ENCODE measurements at places on chromosomes 5 and 9. TPM values are rescaled to one million over a fixed set of nuclear protein-coding genes. Genes with fewer than 3 reads are reported as not detected.

Gene NUP188
- total RNA-seq = 42.4 TPM

Gene FBP1
- 527 TPM for total RNA-seq

DNA sequence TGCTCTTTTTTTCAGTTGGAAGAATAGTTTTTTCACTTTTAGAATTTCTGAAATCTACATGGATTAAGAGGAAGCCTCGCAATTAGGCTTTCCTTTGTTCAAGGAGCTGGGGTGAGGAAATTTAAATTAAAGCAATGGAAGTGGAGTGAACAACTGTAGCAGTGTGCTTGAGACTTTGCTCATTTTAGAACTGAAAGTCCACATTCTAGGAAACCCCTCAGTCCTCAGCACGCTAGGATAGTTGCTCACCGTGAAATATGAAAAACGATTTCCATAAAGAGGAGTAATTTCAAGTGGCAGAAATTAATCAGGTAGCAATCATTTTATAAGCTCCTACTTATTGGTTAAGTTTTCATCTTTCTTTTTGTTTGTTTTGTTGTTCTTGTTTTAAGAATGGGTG lies 243.0 kb upstream of the ITGA1 start:
- H3K4me3 ChIP-seq = no peak overlapping the region
- no peak for DNase-seq
- no peaks in the 10 kb centered on the region for H3K27me3 ChIP-seq
- no peak overlapping the region for H3K27ac ChIP-seq
- H3K4me1 ChIP-seq = no peaks in the 10 kb centered on the region
- H3K36me3 ChIP-seq = no peaks in the 10 kb centered on the region

GRCh38 chr9:132672413-132672690 lies 2.1 kb downstream of the GTF3C4 start:
- H3K4me3 ChIP-seq = no peak overlapping the region
- H3K27me3 ChIP-seq = no peaks in the 10 kb centered on the region
- peaks cover 35% of the 10 kb centered on the region for H3K4me1 ChIP-seq
- DNase-seq = no peak

Gene CYFIP2
- total RNA-seq = 36.6 TPM

Gene WWC1
- 61.9 TPM for total RNA-seq

Gene GHR
- total RNA-seq = 5.2 TPM

GRCh38 chr9:20662156-20662555 lies 21.9 kb upstream of the FOCAD start:
- no peaks in the 10 kb centered on the region for H3K27me3 ChIP-seq
- H3K36me3 ChIP-seq = no peaks in the 10 kb centered on the region
- peaks cover 7% of the 10 kb centered on the region for H3K4me1 ChIP-seq
- H3K27ac ChIP-seq = no peak overlapping the region
- no peak overlapping the region for H3K4me3 ChIP-seq

Gene PCA3
- total RNA-seq = not detected

- no peak overlapping the region for H3K27ac ChIP-seq
- H3K4me1 ChIP-seq = peaks cover 14% of the 10 kb centered on the region
- peaks cover 25% of the 10 kb centered on the region for H3K36me3 ChIP-seq
- H3K27me3 ChIP-seq = no peaks in the 10 kb centered on the region
These were observed 36.2 kb upstream of the CXXC5 start for GRCh38 chr5:139611703-139612584.

Gene SPTLC1
- 65.4 TPM for total RNA-seq

DNA sequence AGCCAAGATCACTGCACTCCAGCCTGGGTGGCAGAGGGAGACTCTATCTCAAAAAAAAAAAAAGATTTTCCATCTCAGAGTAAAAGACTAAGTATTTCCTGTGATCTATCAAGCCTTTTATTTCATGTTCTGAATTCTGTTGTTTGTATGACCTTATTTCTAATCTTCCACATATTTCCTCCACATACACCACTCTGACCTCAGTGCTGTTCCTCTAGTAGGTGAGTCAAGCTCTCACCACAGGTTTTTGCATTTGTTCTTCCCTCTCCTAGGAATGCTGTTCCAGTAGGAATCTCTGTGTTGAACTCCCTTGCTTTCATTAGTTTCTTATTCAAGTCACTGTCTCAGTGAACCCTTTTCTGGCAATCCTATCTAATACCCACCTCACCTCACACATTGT lies 68.1 kb downstream of the INVS start:
- H3K36me3 ChIP-seq = no peaks in the 10 kb centered on the region
- no peaks in the 10 kb centered on the region for H3K4me1 ChIP-seq
- H3K27me3 ChIP-seq = no peaks in the 10 kb centered on the region
- H3K4me3 ChIP-seq = no peak overlapping the region
- no peak for DNase-seq

DNA sequence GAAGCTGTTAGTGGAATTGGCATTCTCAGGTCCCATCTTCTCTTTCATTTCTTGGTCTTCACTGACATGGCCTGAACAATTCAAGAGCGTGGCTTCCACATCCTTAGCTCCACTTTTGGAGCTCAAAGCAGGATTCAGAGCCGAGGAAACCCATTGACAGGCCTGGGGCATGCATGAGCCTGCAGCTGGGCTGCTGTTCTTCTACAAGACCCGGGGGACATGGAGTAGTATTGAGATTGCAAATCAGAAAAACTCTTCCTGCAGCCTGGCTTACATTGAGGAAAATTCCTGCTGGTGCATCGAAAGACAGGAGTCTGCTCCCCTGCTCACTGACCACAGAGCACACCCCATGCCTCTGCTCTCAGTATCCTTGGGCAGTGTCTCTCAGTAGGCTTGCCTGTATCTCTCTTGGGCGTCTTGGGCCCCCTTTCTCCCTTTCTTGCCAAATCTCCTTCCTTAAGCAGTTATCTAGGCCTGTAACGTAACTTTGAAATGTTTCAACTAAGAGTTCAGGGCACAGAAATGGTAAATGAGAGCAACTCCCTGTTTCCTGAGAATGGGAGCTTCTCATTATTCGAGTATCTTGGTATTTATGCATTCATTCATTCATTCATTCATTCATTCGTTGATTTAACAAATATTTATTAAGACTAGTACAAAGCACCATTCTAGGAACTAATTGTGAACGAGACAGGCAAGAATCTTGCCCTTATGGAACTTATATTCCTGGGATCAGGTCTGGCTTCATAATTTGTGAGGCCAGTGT lies 603.6 kb upstream of the CLINT1 start:
- no peaks in the 10 kb centered on the region for H3K27me3 ChIP-seq
- peaks cover 22% of the 10 kb centered on the region for H3K4me1 ChIP-seq
- H3K36me3 ChIP-seq = no peaks in the 10 kb centered on the region
- H3K27ac ChIP-seq = no peak overlapping the region

Gene POLR3G
- 1.8 TPM for total RNA-seq

GRCh38 chr5:1762121-1762882 lies 37.3 kb downstream of the MRPL36 start:
- H3K4me3 ChIP-seq = no peak overlapping the region
- H3K27ac ChIP-seq = no peak overlapping the region
- DNase-seq = peak; percentile 23
- no peaks in the 10 kb centered on the region for H3K36me3 ChIP-seq
- no peaks in the 10 kb centered on the region for H3K4me1 ChIP-seq

- peaks cover 4% of the 10 kb centered on the region for H3K27me3 ChIP-seq
- peaks cover 9% of the 10 kb centered on the region for H3K4me1 ChIP-seq
- no peak overlapping the region for H3K4me3 ChIP-seq
- no peaks in the 10 kb centered on the region for H3K36me3 ChIP-seq
- H3K27ac ChIP-seq = no peak overlapping the region
These were observed 6.8 kb upstream of the SLC2A6 start for GRCh38 chr9:133485531-133486260.

- DNase-seq = no peak
- no peak overlapping the region for H3K4me3 ChIP-seq
- no peaks in the 10 kb centered on the region for H3K27me3 ChIP-seq
- H3K4me1 ChIP-seq = no peaks in the 10 kb centered on the region
These were observed 248.5 kb downstream of the AP3B1 start for GRCh38 chr5:78046006-78046405.

Gene SKP2
- 15.6 TPM for total RNA-seq

Gene FOXD4L3
- 0.21 TPM for total RNA-seq

DNA sequence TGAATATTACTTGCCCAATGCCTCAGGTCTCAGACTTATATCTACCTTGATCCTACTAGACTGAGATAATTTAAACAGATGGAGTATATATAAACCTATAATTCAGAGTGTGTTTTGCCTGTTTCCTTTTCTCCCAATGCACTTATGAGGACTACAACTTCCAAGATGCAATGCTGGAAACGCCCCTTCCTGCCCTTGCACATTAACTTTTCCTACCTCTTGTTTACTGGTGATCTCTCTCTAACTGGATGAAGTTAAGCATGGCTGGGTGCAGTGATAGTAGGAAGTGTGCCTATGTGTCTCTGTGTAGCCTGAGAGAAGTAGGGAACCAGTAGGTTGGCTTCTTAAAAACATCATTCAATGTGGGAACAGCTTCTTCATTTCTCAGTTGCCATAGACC lies 115.2 kb downstream of the SVEP1 start:
- no peaks in the 10 kb centered on the region for H3K27me3 ChIP-seq
- DNase-seq = no peak
- no peak overlapping the region for H3K27ac ChIP-seq
- no peaks in the 10 kb centered on the region for H3K36me3 ChIP-seq
- H3K4me3 ChIP-seq = no peak overlapping the region

GRCh38 chr9:93210324-93210973 lies 26.5 kb downstream of the WNK2 start:
- peaks cover 6% of the 10 kb centered on the region for H3K27me3 ChIP-seq
- peaks cover 14% of the 10 kb centered on the region for H3K4me1 ChIP-seq
- H3K36me3 ChIP-seq = no peaks in the 10 kb centered on the region
- peak; percentile 26 for DNase-seq
- no peak overlapping the region for H3K27ac ChIP-seq

GRCh38 chr5:33049842-33050241 lies 338.7 kb downstream of the NPR3 start:
- H3K4me1 ChIP-seq = no peaks in the 10 kb centered on the region
- H3K36me3 ChIP-seq = no peaks in the 10 kb centered on the region
- H3K4me3 ChIP-seq = no peak overlapping the region
- H3K27me3 ChIP-seq = no peaks in the 10 kb centered on the region

DNA sequence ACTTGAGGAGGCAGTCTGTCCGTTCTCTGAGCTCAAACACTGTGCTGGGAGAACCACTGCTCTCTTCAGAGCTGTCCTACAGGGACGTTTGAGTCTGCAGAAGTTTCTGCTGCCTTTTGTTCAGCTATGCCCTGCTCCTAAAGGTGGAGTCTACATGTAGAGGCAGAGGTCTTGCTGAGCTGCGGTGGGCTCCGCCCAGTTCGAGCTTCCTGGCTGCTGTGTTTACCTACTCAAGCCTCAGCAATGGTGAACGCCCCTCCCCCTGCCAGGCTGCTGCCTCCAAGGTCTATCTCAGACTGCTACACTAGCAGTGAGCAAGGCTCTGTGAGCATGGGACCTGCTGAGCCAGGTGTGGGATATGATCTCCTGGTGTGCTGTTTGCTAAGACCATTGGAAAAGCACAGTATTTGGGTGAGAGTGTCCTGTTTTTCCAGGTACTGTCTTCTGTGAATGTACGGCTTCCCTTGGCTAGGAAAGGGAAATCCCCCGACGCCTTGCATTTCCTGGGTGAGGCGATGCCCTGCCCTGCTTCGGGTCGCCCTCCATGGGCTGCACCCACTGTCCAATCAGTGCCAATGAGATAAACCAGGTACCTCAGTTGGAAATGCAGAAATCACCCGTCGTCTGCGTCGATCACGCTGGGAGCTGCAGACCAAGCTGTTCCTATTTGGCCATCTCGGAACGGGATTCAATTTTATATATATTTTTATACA lies 58.5 kb downstream of the CNTRL start:
- H3K4me1 ChIP-seq = peaks cover 7% of the 10 kb centered on the region
- H3K36me3 ChIP-seq = peaks cover 37% of the 10 kb centered on the region
- no peaks in the 10 kb centered on the region for H3K27me3 ChIP-seq
- DNase-seq = peak; percentile 77
- H3K4me3 ChIP-seq = no peak overlapping the region

DNA sequence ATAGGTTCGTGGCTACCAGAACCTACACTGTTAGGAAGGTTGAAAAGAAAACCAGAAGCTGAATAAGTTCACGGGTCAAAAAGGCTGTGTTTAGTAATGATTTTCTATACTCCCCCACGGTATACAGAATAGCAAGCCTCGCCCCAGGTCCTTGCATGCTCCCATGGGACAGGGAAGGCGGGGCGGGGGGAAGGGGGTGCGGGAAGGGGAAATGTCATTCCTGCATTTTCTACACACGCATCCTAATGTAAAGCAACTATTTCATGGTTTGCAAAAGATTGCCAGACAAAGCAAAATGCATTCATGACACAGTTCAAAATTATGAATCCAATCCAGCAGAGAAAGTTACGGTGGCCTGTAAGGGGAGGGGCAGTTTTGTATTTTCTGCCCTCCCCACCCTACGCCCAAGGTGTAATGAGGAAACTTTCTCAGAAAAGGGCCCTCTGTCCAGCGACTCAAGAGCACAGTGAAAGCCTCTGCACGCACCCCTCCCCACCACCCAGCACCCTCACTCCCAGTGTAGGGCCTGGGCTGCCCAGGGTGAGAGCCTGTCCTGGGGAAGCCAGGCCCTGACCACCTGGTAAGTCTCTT lies 105.2 kb downstream of the ROR2 start:
- no peaks in the 10 kb centered on the region for H3K36me3 ChIP-seq
- no peak for DNase-seq
- H3K27me3 ChIP-seq = peaks cover 4% of the 10 kb centered on the region
- no peak overlapping the region for H3K4me3 ChIP-seq
- H3K4me1 ChIP-seq = peaks cover 15% of the 10 kb centered on the region
- H3K27ac ChIP-seq = no peak overlapping the region

- no peak overlapping the region for H3K27ac ChIP-seq
- DNase-seq = no peak
- H3K4me3 ChIP-seq = no peak overlapping the region
- H3K36me3 ChIP-seq = no peaks in the 10 kb centered on the region
- peaks cover 51% of the 10 kb centered on the region for H3K4me1 ChIP-seq
- H3K27me3 ChIP-seq = no peaks in the 10 kb centered on the region
These were observed 64.9 kb upstream of the OSMR start for GRCh38 chr5:38780945-38781344.

DNA sequence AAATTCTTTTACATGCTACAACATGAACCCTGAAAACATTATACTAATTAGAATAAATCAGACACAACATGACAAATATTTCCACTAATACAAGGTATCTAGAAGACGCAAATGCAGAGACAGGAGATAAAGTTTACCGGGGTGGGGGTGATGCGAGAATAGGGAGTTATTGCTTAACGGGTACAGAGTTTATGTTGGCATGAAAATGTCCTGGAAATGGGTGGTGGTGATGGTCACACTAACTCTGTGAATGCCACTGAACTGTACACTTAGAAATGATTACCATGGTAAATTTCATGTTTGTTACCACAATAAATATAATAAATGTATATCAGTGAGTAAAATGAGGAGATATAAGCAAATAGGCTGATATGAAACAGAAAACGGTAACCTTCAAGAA lies 132.7 kb downstream of the DCP2 start:
- H3K4me1 ChIP-seq = no peaks in the 10 kb centered on the region
- no peaks in the 10 kb centered on the region for H3K36me3 ChIP-seq
- no peak overlapping the region for H3K27ac ChIP-seq
- no peak for DNase-seq

DNA sequence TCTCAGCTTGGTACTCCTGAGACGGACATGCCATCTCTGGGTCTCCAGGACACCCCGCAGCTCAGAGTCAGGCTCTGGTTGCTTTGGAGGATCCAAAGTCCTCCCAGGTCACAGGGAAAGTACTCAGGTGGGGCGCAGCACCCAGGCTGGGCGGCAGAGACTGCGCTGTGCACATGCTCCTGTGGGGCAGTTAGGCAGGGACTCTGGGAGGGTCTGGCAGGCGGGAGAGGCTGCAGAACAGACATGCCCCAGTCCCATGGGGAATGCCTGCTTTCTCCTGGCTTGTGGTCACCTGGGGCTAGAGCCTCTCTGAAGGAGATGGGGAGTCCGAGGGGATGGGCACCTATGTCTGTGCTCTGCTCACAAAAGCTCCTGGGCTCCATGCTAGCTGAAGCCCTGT lies 45.3 kb upstream of the ITGA2 start:
- H3K4me1 ChIP-seq = peaks cover 15% of the 10 kb centered on the region
- DNase-seq = no peak
- H3K4me3 ChIP-seq = no peak overlapping the region
- H3K27me3 ChIP-seq = no peaks in the 10 kb centered on the region
- no peak overlapping the region for H3K27ac ChIP-seq

Gene SPRY4
- 42.7 TPM for total RNA-seq

Data from lower lobe of right lung (tissue), 2 donors.